Ascending aorta (tissue), 2 donors: ENCODE measurements at places on chromosomes 2 and 18.

- DNase-seq, result no peak
Measured at GRCh38 chr2:124524155-124524915, 499.2 kb downstream of the CNTNAP5 start.

DNA sequence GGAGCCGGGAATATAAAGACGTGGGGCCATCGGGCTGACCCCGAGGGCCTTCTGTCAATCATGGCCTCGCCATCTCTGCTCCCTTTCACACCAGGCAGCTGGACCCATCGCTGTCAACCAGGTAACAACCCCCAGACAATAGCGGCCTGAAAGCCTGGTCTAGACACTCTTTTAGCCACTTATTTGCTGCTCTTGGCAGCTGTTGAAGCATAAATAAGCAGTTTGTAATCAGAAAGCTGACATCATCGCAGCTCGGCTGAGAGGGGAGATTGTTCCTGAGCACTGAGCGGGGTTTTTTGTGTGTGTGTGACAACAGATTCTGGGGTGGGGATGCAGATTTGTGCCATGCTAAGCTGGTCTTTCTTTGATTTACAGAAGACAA lies 423.6 kb upstream of the POU3F3 start:
- no peak for DNase-seq

- no peak for DNase-seq
Measured at GRCh38 chr2:202099515-202099914, 26.5 kb downstream of the KIAA2012 start.

- no peak for DNase-seq
Measured at GRCh38 chr2:20676353-20677215, 9.6 kb downstream of the GDF7 start.

- no peak for DNase-seq
Measured at GRCh38 chr2:204982303-204982702, 437.0 kb downstream of the PARD3B start.

- DNase-seq, result no peak
Measured at GRCh38 chr2:71662665-71663394, 209.5 kb downstream of the DYSF start.

DNA sequence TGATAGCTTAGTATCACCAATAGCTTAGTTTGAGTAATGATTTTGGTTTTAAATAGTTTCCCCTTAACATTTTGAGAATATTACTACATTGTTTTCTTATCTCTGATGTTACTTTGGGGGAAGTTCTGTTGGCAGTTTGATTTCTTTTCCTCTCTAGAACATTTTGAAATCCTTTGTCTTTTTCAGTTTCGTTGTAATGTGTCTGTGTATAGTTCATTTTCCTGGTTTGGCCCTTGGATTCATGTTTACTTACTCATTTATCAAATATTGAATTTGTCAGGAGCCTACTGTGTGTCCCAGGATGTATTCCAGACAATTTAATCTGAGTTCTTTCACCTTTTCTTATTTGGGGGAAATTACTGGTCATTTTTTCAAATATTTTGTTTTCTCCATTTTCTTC lies 16.7 kb downstream of the ANKRD12 start:
- DNase-seq, result no peak

- DNase-seq, result no peak
Measured at GRCh38 chr2:208274748-208275147, 8.7 kb downstream of the PIKFYVE start.

DNA sequence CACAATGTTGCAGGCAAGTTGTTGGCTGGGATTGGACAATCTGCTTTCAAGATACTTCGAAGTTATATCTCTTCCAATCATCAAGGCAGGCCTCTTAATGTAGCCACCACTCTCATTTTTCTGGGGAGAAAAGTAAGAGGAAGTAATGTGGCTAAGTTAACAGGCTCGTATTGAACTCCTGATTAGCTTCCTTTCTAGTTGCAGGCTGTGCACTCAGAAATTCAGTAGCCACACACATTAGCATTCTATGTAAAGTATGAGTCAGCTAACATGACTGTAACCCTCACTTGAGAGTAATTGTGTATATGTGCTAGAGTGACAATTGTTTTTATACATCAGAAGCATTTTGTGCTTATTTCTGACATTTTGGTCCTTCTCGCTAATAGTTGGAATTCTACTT lies 3.3 kb downstream of the TWSG1 start:
- no peak for DNase-seq

GRCh38 chr2:204545861-204546735 lies 823 bp downstream of the PARD3B start:
- DNase-seq, result no peak

GRCh38 chr2:142140434-142140845 lies 9.6 kb upstream of the LRP1B start:
- DNase-seq, result no peak

- DNase-seq, result no peak
Measured at GRCh38 chr2:26462511-26463243, 15.2 kb downstream of the OTOF start.

GRCh38 chr2:241555711-241556110 lies 2.8 kb upstream of the BOK start:
- no peak for DNase-seq

DNA sequence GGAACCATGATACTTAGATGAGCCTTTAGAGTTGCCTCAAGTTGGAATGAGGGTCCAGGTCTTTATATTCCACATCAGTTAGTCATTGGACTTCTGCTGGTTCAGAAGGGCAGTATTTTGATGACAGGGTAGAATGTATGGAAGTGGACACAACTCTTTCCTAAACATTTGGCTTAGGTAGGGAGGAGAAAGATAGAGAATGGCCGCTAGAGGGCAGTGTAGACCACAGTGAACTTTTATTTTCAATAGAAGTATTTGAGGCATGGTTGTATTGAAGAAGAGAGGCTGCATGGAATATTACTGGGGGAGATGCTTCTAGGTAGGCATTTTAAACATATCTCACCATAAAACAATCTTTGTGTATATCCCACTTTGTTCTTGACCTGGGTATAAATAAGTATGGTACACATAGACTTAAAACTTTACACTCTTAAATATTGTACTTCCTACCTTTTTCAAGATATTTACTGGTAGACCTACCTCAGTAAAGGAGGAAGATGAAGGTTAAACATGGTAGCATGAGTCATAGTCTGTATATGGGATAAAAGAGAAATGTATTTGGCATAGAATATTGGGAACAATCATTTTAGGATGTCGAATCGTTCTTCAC lies 497.6 kb upstream of the FAM98A start:
- DNase-seq, result no peak

GRCh38 chr2:53036196-53036595 lies 731.4 kb upstream of the CHAC2 start:
- no peak for DNase-seq

- DNase-seq, result no peak
Measured at GRCh38 chr2:71536226-71536671, 82.9 kb downstream of the DYSF start.

DNA sequence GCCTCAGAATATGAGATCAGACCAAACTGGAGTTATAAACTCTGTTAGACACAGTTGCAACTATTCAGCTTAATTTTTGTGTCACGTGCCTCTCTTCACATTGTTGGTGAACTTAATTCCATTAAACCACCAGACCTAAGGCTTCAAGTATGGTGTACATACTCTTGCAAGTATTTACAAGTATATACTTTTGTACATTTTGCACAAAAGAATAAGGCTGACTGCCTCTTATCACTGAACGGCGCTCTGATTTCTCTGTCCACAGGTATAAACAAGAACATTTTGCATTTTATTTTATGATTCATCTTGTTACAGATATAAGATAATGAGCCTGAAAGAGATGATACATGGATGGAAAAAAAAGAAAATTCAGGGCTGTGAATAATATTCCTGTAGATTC lies 269.7 kb upstream of the ACVR2A start:
- no peak for DNase-seq

DNA sequence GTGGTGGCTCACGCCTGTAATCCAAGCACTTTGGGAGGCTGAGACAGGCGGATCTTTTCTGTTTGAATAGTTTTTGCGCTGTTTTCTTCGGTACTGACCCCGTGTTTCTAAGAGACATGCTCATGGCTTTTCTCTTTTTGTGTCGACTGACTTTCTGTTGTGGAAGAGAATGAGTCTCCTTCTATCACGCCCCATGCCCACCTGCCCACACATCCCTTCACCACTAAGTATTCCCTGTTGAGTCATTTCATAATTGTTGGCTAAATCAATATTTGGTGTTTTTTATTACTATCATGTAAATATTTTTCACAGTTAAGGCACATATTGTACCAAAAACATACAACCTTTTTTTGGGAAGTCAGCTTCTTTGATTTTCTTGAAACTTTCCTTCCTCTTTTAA lies 198.8 kb upstream of the TWIST2 start:
- DNase-seq, result no peak

- no peak for DNase-seq
Measured at GRCh38 chr2:38039121-38039910, 36.6 kb downstream of the CYP1B1 start.

GRCh38 chr2:118842661-118843482 lies 4.6 kb downstream of the EN1 start:
- peak; percentile 37 for DNase-seq

GRCh38 chr2:24009680-24010476 lies at the start of gene MFSD2B:
Gene MFSD2B (plus strand): TSS chr2:24010085. CDS start chr2:24010097, 12 bp downstream.
- DNase-seq, result no peak

DNA sequence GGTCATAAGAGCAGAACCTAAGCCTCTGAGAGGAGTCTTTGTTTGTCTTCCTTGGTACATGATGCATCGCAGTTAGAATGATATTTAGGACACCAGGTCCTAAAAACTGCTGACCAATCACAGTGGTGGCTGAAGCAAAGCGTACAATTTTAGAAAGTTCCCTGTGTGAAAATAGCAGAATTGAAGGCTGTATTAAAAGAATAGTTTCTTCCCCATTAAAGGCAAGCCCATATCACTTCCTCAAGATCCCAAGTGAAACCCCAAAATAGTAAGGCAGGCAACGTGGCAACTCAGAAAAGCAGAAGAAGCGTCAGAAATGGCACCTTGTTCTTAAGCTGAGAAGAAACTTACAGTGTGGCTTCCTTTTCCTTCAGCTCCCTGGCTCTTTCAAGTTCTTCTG lies 154.8 kb upstream of the PGAP1 start:
- no peak for DNase-seq

- no peak for DNase-seq
Measured at GRCh38 chr2:3107567-3107966, 270.1 kb downstream of the EIPR1 start.

DNA sequence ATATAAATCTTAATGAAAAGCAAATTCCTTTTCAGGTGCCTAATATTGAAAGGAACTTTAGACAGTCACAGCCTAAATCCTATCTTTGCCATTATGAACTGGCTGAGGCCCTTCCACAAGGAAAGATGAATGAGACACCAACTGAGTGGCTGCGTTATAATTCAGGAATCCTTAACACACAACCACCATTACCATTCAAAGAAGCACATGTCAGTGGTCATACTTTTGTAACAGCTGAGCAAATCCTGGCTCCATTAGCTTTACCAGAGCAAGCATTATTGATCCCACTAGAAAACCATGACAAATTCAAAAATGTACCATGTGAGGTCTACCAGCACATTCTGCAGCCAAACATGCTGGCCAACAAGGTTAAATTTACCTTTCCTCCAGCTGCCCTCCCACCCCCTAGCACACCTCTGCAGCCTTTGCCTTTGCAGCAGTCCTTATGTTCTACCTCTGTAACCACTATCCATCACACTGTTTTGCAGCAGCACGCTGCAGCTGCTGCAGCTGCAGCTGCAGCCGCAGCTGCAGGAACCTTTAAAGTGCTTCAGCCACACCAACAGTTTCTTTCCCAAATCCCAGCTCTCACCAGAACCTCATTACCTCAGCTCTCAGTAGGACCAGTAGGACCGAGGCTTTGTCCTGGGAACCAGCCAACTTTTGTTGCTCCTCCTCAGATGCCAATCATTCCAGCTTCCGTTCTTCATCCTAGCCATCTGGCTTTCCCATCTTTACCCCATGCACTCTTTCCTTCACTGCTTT lies 340.1 kb downstream of the ZNF804A start:
- DNase-seq, result no peak

GRCh38 chr18:80088823-80089222 lies 20.2 kb upstream of the ADNP2 start:
- no peak for DNase-seq

DNA sequence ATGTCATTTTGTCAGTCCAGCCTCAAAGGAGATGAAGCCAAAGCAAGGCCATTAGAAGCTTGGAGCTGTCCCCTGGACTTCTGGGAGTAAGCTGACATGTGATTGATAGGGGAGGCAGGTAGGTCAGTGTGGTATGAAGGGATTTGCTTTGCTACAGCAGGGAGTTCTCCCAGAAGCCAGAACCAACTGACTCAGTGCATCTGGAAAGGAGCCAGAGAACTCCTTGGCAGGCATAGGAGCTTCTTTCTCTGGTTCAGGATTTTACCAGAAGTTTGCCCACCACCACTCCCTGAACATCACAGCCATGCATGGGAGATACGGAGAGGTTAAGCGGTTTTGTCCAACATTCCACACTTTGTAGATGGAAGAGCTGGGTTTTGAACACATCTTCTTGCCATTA lies 24.5 kb upstream of the KCNE4 start:
- DNase-seq, result no peak

GRCh38 chr2:204669382-204669781 lies 124.1 kb downstream of the PARD3B start:
- DNase-seq, result no peak

- no peak for DNase-seq
Measured at GRCh38 chr2:72755647-72756423, 70.0 kb downstream of the EXOC6B start.

DNA sequence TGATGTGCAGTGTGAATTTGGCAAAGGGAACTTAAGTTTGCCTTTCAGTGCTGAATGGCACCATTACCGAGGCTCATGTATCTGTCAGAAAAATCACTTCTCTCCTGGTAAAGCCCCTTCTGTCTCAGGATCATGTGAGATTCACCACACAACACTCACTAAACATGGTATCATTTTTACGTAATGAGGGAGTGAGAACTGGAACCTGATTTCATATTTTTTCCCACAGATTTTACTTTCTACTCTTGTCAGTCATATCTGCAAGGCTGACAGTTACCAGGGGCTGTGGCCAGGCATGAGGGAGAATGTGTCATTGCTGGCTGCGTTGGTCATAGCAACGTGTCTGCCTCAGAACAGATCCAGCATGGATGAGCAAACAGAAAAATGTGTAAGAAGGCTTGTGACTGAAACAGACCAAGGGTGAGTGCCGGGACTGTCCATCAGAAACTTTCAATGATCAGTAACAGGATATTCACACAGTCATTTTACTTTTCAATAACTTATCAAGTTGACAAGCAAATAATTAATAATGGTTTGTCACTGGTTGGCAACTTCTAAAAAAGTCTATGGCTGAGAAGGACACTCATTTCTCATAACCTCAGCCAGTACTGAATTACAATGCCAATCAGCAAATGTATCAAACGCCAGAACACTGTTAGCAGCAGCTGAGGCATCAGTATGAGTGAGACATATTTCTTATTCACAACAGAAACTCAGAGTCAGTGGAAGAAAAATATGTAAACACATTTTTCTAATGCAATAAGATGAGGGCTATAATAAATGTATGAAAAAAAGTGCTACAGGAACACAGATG lies 100.5 kb downstream of the CDC42EP3 start:
- peak; percentile 68 for DNase-seq
